Activated CD4-positive, alpha-beta T cell treated with anti-CD3 and anti-CD28 coated beads, Interleukin-2, amount 10 ng/mL, durations not matched to agents 24 days and 14 days (primary cell): ENCODE measurements at places on chromosomes 4 and X. TPM values are rescaled to one million over a fixed set of nuclear protein-coding genes. Genes with fewer than 3 reads are reported as not detected.

P2RY8 gene
- 19.1 and 19.5 TPM in 2 replicates for total RNA-seq

AWAT2 gene
- total RNA-seq = not detected in 2 replicates

DNA sequence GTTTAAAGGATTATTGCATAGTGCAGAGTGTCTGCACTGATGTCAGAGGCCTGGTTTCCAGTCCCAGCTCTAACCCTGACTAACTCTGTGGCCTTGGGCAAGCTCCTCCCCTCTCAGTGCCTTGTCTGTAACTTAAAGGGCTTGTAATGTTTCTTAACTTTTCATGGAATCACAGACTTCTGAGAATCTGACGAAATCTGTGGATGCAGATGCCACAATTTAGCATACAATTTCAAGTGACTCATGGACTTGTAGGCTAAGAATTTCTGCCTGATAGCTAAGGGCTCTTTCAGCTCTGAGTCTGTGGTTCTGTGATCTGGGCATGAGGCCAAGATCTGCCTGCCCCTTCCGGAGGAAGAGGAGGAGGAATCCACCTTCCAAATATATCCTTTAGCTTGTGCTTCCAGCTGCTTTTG, 236.9 kb downstream of the AR start:
- no peaks in the 10 kb centered on the region for H3K36me3 ChIP-seq
- H3K4me1 ChIP-seq = no peaks in the 10 kb centered on the region
- H3K27ac ChIP-seq = no peak overlapping the region

DNA sequence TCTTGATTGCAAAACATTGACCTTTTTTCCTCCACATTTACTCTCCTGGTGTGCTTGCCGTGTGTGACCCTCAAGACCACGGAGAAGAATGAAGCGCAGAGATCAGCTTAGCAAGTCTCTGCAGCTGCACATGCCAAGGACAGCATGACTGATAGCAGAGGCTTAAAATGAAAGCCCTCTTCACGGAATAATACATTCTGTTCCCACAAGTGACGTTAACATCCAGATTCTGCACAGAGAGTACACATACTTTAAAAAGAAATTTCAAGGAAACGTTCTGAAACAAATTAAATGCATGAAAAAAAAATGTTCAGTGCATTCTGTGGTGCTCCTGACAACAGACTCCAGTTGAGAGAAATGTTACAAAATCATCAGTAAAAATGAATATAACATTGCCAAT, 60.9 kb downstream of the SLC7A11 start:
- H3K27ac ChIP-seq = no peak overlapping the region
- H3K4me3 ChIP-seq = no peak overlapping the region
- DNase-seq = no peak
- H3K36me3 ChIP-seq = peaks cover 11% of the 10 kb centered on the region
- H3K27me3 ChIP-seq = no peaks in the 10 kb centered on the region

DNA sequence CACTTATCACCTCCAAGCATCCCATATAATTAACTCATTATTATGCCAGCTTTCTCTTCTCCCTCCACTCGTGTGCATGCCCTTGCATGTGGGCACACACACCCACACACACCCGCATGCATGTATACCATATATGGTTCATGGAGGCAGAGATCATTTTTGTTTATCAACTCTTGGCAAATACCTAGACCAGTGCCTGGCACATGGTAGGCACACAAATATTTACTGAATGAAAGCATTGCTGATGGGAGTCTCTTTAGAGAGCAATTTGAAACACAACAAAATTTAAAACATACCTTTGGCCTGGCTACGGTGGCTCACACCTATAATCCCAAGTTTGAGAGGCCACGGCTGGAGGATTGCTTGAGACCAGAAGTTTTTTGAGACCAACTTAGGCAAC, 51.1 kb upstream of the SLC10A4 start:
- peaks cover 36% of the 10 kb centered on the region for H3K4me1 ChIP-seq
- no peak for DNase-seq
- H3K27me3 ChIP-seq = no peaks in the 10 kb centered on the region
- no peak overlapping the region for H3K27ac ChIP-seq

ODAM gene
- total RNA-seq = not detected in 2 replicates

GRCh38 chr4:8046925-8047541, 107.4 kb upstream of the AFAP1 start:
- H3K36me3 ChIP-seq = no peaks in the 10 kb centered on the region
- H3K27ac ChIP-seq = no peak overlapping the region
- DNase-seq = no peak
- H3K4me3 ChIP-seq = no peak overlapping the region

GRCh38 chr4:14299166-14299565, 671.6 kb upstream of the BOD1L1 start:
- H3K4me1 ChIP-seq = no peaks in the 10 kb centered on the region
- H3K27me3 ChIP-seq = no peaks in the 10 kb centered on the region
- H3K36me3 ChIP-seq = no peaks in the 10 kb centered on the region
- H3K27ac ChIP-seq = no peak overlapping the region
- no peak for DNase-seq

GRCh38 chrX:125439194-125439849, 119.7 kb downstream of the TEX13C start:
- DNase-seq = no peak
- H3K4me3 ChIP-seq = no peak overlapping the region
- no peaks in the 10 kb centered on the region for H3K4me1 ChIP-seq

DNA sequence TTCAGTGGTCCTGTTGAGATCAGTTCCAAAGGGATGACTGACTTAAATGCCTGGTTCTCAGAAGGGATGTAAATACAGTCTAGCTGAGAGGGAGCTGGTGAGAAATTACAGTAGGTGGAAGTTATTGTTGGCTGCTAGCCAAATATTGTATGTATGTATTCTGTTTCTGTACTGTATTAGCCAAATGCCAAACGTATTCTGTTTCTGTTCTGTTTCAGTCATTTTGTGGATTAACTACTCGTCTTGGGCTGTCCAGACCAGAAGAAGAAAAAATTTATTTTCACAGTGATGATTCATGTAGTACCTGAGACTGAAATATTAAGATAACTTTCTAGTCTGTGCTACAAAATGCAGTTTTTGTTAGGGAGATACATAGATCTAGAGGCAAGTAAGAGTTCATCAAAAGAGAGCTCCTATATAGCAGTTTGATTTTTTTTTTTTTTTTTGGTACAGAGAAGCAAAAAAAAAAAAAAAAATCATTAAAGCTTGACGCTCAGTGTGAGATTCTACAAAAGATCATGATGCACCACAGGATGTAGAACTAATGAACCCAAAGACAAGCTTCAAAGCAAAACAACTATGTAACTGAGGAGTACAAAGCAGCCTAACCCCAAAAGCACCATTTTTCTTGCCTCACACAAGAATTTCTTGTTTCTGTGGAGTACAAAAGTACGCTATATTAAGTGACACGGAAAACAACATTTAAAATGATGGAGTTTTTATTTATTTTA, 54.8 kb downstream of the CASP6 start:
- H3K36me3 ChIP-seq = peaks cover 20% of the 10 kb centered on the region
- peak; percentile 75 for DNase-seq

DNA sequence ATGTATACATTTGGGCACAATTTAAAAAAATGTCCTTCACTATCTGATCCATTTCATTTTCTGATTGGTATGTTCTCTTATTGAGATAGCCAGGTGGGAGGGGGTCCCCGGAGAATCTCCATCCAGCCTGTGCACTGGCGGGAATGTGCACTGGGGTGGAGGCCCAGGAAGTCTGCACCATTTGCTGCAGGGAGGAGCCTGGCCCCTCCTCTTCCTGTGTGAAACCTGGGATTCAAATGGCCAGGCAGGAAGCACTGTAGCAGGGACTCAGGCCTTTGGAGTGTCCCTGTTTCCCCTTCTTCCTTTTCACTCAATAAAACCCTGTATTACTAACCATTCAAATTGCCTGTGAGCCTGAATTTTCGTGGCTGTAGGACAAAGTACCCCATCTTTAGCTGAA, 44.3 kb downstream of the GPRIN3 start:
- H3K4me3 ChIP-seq = no peak overlapping the region
- peak; percentile 53 for DNase-seq
- peaks cover 62% of the 10 kb centered on the region for H3K4me1 ChIP-seq
- H3K27ac ChIP-seq = no peak overlapping the region
- H3K36me3 ChIP-seq = peaks cover 46% of the 10 kb centered on the region

GRCh38 chrX:155259752-155260151, 4.5 kb downstream of the RAB39B start:
- H3K27me3 ChIP-seq = no peaks in the 10 kb centered on the region
- peaks cover 15% of the 10 kb centered on the region for H3K4me1 ChIP-seq
- DNase-seq = no peak

WDR1 gene
- 369 and 376 TPM in 2 replicates for total RNA-seq

PGAM4 gene
- 0.38 and 0.79 TPM in 2 replicates for total RNA-seq

SCLT1 gene
- total RNA-seq = 24.2 and 25.4 TPM in 2 replicates

DNA sequence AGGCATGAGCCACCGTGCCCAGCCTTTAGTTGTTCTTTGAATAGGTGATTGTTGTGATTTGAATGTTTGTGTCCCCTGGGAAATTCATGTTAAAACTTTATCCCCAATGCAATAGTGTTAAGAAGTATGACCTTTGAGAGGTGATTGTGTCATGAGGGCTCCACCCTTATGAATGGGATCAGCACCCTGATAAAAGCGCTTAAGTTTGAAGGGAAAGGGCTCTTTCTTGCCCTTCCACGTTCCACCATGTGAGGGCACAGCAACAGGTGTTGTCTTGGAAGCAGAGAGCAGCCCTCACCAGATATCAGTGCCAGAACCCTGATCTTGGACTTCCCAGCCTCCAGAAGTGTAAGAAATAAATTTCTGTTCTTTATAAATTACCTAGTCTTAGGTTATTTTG, 33.7 kb upstream of the RP2 start:
- H3K36me3 ChIP-seq = no peaks in the 10 kb centered on the region
- DNase-seq = no peak
- H3K4me3 ChIP-seq = no peak overlapping the region
- peaks cover 13% of the 10 kb centered on the region for H3K27me3 ChIP-seq
- no peak overlapping the region for H3K27ac ChIP-seq

NKX6-1 gene
- total RNA-seq = not detected in 2 replicates

DNA sequence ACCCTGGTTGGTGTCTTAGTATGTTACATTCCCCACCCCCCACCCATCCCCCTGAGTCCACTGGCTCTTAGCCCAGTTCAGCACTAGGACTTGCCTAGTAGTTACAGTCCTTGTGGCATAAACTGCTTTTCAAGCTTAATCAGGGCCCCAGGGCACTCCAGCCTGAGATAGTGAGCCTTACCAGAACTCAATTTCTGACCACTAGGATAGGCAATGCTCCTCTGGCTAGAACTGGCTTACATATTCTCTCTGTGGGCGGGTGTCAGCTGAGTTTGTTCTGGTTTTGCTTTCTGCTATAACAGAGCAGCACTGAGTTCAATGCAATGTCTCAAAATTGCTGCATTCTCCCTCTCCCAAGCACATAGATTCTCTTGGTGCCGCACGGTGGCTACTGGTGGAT, 391.4 kb upstream of the DIPK2B start:
- H3K27ac ChIP-seq = no peak overlapping the region
- no peak for DNase-seq
- H3K4me3 ChIP-seq = no peak overlapping the region
- H3K4me1 ChIP-seq = no peaks in the 10 kb centered on the region
- H3K27me3 ChIP-seq = peaks cover 1% of the 10 kb centered on the region
- no peaks in the 10 kb centered on the region for H3K36me3 ChIP-seq

DNA sequence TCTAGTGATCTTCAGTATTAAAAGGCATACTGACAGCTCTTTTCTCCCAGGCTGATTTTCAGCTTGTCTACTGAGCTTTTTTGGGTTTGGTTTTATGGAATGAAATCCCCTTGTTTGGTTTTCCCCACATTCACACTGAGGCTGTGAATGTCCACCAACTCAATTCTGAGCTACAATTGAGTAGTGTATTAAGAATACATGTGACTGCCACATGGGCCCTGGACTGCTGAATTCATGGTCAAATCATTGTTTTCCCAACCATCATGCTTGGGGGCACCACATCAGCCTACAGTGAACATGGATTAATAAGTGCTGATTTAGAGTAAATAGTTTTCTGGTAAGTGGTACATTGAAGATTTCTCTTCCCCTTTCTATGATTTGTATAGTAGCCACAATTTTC, 32.4 kb downstream of the RTL9 start:
- no peak overlapping the region for H3K27ac ChIP-seq
- DNase-seq = no peak
- no peaks in the 10 kb centered on the region for H3K36me3 ChIP-seq
